Heart right ventricle (tissue), 16 donors: ENCODE measurements at places on chromosomes 16 and 17.
A peak's percentile ranks its signal among the peaks of the same experiment; 100 is the strongest.

- DNase-seq = no peak
- no peaks in the 10 kb centered on the region for H3K36me3 ChIP-seq
- no peak overlapping the region for H3K4me3 ChIP-seq
- H3K27ac ChIP-seq = no peak overlapping the region
- peaks cover 25% of the 10 kb centered on the region for H3K4me1 ChIP-seq
- H3K27me3 ChIP-seq = no peaks in the 10 kb centered on the region
These were observed 23.7 kb downstream of the HELZ start for GRCh38 chr17:67221062-67221998.

GRCh38 chr17:76445697-76446448 is 7.1 kb downstream of the UBE2O start:
- H3K4me1 ChIP-seq = peaks cover 76% of the 10 kb centered on the region
- H3K27ac ChIP-seq = peak overlapping the region; percentile 75
- no peak overlapping the region for H3K4me3 ChIP-seq
- H3K36me3 ChIP-seq = no peaks in the 10 kb centered on the region
- no peak for DNase-seq

GRCh38 chr16:74253161-74253938 is 43.3 kb upstream of the PSMD7 start:
- no peak overlapping the region for H3K4me3 ChIP-seq
- H3K27me3 ChIP-seq = peaks cover 8% of the 10 kb centered on the region
- no peaks in the 10 kb centered on the region for H3K4me1 ChIP-seq
- H3K27ac ChIP-seq = no peak overlapping the region

- H3K4me3 ChIP-seq = no peak overlapping the region
- H3K27ac ChIP-seq = no peak overlapping the region
- no peaks in the 10 kb centered on the region for H3K27me3 ChIP-seq
- H3K36me3 ChIP-seq = no peaks in the 10 kb centered on the region
- DNase-seq = no peak
These were observed 35.4 kb downstream of the ZFP90 start for GRCh38 chr16:68574479-68574878.

GRCh38 chr16:47847220-47847970 is 308.4 kb downstream of the ABCC12 start:
- no peak overlapping the region for H3K4me3 ChIP-seq
- H3K27me3 ChIP-seq = no peaks in the 10 kb centered on the region

DNA sequence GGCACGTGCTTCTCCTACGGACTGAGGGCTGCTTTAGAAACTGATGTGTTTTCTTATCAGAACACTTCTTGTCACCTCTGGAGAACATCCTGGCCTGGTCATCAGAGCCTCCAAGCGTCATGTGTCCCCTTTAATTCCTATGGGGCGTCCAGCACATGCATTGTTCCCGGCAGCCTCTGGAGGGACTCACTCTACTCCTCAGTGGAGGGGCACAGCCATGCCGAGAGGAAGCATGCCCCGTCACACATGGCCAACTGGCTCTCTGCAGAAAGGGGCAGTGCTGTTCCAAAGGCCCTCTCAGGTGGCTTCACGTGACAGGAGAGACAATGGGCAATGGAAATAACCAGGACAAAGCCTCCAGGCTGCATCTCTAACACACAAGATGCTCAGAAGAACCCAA is 31.8 kb downstream of the CDRT15L2 start:
- H3K27ac ChIP-seq = no peak overlapping the region
- no peaks in the 10 kb centered on the region for H3K4me1 ChIP-seq
- no peaks in the 10 kb centered on the region for H3K36me3 ChIP-seq
- no peak for DNase-seq
- H3K4me3 ChIP-seq = no peak overlapping the region
- H3K27me3 ChIP-seq = no peaks in the 10 kb centered on the region

GRCh38 chr16:46897471-46897870 is 13.3 kb downstream of the GPT2 start:
- H3K36me3 ChIP-seq = no peaks in the 10 kb centered on the region
- no peaks in the 10 kb centered on the region for H3K27me3 ChIP-seq
- DNase-seq = peak; percentile 34

DNA sequence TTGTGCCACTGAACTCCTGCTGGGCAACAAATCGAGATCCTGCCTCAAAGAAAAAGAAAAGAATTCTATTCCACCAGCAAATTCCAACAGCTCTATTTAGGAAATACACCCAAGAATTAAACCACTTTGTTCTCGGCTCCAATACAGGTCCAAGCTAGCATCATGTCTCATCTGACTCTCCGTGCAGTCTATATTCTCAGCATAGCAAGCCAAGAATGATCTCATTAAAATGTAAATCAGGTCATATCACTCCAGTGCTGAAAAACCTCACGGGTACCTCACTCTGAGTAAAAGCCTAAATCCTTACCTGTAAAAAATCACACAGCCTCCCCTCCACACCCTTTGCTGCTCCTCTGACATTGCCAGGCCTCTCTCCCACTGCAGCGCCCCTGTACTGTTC is 23.9 kb downstream of the UBE2G1 start:
- no peak overlapping the region for H3K27ac ChIP-seq
- no peak for DNase-seq
- H3K36me3 ChIP-seq = no peaks in the 10 kb centered on the region
- H3K27me3 ChIP-seq = no peaks in the 10 kb centered on the region
- H3K4me1 ChIP-seq = peaks cover 64% of the 10 kb centered on the region
- no peak overlapping the region for H3K4me3 ChIP-seq

GRCh38 chr16:5333991-5334390 is 236.4 kb upstream of the EEF2KMT start:
- DNase-seq = no peak
- no peak overlapping the region for H3K27ac ChIP-seq
- no peak overlapping the region for H3K4me3 ChIP-seq
- peaks cover 5% of the 10 kb centered on the region for H3K27me3 ChIP-seq

DNA sequence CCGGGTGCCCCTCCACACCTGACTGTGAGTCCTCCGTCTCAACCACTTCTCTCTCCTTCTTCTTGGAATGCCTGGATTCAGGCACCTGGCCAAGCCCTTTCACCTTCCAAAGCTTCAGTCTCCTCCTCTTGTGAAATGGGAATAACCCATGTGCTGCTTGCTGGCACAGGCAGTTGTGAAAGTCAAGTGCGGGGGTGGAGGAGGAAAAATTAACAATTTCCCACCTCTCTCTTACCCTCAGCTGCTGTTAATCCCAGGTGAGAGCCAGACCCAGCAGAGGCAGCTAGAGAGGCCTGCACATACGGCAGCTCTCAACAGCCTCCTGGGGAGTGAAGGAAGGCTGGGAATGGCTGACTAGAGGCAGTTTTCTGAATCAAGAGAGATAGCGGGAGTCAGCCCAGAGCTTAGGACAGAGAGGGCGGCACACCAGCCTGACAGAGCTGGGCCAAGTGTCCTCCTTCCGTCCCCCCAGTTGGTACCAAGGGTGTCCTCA is 77.9 kb upstream of the LGALS9 start:
- H3K27ac ChIP-seq = no peak overlapping the region
- H3K4me3 ChIP-seq = no peak overlapping the region

GRCh38 chr17:79033046-79033616 is 9.2 kb downstream of the C1QTNF1 start:
- H3K36me3 ChIP-seq = no peaks in the 10 kb centered on the region
- DNase-seq = no peak
- H3K4me3 ChIP-seq = no peak overlapping the region
- H3K27ac ChIP-seq = no peak overlapping the region

DNA sequence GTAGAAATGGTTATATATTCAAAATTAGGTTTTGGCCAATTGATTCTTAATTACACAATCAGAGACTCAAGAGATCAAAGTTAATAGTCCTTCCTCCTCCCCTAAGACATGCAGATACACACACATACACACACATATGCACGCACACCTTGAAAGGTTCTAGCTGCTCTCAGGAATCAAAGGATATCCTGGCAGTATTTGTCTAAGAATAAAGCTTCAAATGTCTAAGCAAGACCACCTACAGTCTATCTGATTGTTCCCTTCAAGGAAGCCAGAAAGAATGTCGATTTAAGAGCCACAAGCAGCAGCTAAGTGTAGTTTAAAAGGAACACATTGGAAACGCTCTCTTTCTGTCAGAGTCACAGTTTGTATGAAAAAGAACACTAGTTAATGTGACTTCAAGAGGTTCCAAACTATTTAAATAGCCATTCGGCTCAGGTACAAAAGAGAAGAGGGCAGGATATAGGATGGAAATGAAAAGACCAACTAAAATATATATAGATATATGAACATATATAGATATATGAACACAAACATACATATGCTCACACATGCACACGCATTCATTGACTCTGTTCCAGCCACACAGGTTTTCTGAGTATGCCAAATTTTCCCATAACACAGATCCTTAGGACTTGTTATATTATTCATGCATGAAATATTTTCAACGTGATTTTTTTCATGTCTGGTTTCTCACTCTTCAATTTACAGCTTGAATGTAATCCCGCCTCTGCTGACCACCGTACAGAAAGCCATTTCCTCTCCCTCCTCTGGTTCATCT is 79.0 kb downstream of the CDH8 start:
- no peaks in the 10 kb centered on the region for H3K27me3 ChIP-seq
- H3K27ac ChIP-seq = no peak overlapping the region
- H3K4me1 ChIP-seq = no peaks in the 10 kb centered on the region
- DNase-seq = no peak
- H3K36me3 ChIP-seq = no peaks in the 10 kb centered on the region

GRCh38 chr17:17792551-17793377 is 44.0 kb downstream of the SREBF1 start:
- DNase-seq = peak; percentile 63
- peaks cover 41% of the 10 kb centered on the region for H3K4me1 ChIP-seq
- no peaks in the 10 kb centered on the region for H3K27me3 ChIP-seq

GRCh38 chr17:41301204-41301790 is 1.4 kb downstream of the KRTAP29-1 start:
- no peak overlapping the region for H3K27ac ChIP-seq
- H3K36me3 ChIP-seq = no peaks in the 10 kb centered on the region
- no peak overlapping the region for H3K4me3 ChIP-seq
- H3K4me1 ChIP-seq = no peaks in the 10 kb centered on the region
